ENCODE measurements at places on chromosomes 7 and 10.

- DNase-seq = no peak
These were observed 13.1 kb upstream of the CAMK2G start for GRCh38 chr10:73887294-73888039.

- DNase-seq = no peak
These were observed 32.7 kb downstream of the DPY19L1 start for GRCh38 chr7:35004531-35005095.

- DNase-seq = no peak
These were observed 107.2 kb upstream of the FAM180A start for GRCh38 chr7:135855846-135856245.

DNA sequence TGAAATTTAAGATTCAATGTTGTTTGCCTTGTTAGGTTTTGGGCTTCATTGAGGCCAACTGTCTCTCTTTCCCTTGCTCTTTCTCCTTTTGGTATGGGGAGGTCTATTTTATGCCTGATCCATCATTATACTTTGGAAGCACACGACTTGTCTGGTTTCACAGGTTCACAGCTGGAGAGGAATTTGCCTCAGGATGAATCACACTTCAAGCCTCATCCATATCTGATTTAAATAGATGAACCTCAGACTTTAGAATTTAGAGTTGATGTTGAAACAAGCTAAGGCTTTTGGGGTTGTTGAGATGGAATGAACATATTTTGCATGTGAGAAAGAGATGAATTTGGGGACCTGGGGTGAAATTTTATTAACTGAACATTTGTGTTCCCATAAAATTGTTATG, 150.5 kb upstream of the IGFBP3 start:
- no peak for DNase-seq

DNA sequence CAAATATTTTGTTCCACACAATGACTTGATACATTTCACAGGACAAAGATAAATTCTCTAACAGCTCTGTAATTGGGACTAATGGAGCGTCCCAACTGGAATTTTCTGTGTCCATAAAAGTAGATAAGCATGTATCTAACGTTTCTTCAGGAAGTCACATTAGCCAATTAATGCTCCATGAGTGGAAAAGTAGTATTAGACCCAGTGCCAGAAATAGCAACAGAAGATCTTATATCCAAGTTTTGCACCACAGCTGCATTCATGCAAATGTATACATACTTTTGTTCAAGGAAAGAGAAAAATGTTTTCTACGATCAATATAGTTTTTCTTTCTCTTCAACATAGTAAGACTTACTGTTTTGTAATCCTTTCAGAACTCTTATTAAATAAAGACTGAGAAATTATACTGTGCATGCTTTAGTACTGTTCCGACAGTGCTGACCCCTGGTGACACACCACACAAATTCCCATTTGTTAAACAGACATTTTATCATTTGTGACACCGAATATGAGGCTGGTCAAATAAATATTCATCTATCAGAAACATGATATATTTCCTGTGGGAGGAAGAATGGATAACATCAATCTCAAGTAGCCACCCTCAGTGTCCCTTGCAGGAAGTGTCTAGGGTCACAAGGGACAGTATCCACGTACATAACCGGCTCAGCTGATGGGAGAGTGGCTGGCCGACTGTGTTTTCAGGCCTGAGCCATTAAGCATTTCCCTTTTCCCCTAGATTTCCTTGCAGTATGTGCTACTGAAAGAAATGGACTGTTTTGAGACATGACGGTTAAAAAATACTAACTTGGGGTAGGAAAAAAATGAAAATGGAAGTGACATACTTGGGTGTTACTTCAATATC, 102.1 kb upstream of the RSU1 start:
- no peak for DNase-seq

DNA sequence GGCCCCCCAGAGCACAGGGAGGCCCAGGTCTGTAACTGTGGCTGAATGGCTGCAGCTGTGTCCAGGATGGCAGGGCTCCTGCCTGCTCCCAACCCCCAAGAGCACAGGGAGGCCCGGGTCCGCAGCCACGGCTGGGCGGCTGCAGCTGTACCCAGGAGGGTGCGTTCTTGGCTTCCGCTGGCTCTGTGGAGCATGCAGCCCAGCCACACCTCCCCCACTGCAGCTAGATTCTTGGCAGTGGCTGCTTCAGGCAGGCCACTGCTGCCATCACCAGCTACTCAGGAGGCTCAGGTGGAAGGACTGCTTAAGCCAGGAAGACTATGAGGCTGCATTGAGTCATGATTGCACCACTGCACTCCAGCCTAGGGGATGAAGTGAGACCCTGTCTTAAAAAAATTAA, 27.9 kb downstream of the C7orf25 start:
- DNase-seq = no peak

GRCh38 chr7:84614821-84615501, 420.4 kb upstream of the SEMA3A start:
- DNase-seq = no peak

- DNase-seq = no peak
These were observed 67.6 kb upstream of the PITRM1 start for GRCh38 chr10:3239920-3240894.

GRCh38 chr10:116169782-116170445, 103.1 kb downstream of the GFRA1 start:
- no peak for DNase-seq

DNA sequence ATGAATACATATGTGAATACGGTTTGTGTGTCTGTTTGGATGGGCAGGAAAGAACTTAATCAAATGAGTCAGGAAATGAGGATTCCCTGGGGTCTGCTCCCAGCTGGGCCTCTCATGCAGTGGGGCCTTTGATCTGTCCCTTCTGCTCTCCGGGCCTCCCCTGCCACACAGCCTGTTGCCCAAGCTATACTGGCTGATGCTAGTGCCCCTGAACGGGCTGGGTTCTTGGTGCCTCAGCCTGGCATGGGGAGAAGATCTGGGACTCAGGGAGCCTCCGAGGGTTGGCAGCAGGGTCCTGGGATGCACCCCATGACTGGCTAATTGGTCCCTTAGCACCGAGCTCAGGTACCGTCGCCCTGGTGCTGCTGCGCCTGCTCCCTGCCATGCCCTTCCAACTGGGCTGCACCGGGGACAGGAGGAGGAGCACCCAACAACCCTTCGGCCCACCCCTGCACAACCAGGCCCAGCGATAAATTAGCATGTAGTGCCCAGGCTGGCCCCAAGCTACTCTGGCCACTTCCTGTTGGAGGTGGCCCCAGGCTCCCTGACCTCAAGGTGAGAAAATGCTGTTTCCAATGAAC, 59.9 kb upstream of the DUSP5 start:
- DNase-seq = no peak

DNA sequence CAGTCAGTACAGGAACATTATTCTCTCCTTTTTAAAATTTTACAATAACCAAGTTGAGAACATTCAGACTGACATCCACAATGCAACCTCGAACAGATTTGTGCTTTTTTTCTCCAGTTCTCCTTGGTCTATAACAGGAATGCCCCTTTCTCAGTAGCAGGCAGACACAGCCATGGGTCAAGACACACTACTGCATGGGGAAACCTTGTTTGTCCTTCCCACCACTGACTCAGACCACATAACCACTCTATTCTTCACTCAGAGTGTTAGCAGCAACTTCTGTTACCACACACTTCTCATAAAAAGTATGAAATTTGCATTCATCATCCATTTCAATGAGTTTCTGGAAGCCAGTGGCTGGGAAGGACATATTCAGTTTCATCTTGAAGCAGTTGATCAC, 421.7 kb downstream of the ADRA2A start:
- no peak for DNase-seq

GRCh38 chr7:80900583-80901576, 18.0 kb downstream of the SEMA3C start:
- DNase-seq = no peak

DNA sequence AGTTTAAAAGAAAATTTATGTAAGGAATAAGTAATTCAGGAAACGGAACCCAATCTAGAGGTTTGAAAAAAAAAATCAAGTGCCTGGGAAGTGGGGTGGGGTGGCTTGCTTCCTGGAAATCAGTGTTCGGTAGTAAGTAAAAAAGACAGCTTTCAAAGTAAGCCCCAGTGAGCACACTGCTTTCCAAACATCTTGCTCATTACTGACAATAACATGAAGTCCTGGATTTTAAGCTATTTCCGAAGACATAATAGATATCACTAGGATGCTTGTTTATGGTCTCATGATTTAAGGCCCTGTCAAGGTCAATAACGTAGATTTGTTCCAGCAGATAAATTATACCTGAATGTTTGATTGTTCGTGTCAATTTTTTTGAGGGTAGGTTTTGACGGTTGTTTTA, 1.3 kb downstream of the STAMBPL1 start:
- DNase-seq = no peak

GRCh38 chr7:147569116-147569913, 1021.3 kb upstream of the C7orf33 start:
- no peak for DNase-seq

DNA sequence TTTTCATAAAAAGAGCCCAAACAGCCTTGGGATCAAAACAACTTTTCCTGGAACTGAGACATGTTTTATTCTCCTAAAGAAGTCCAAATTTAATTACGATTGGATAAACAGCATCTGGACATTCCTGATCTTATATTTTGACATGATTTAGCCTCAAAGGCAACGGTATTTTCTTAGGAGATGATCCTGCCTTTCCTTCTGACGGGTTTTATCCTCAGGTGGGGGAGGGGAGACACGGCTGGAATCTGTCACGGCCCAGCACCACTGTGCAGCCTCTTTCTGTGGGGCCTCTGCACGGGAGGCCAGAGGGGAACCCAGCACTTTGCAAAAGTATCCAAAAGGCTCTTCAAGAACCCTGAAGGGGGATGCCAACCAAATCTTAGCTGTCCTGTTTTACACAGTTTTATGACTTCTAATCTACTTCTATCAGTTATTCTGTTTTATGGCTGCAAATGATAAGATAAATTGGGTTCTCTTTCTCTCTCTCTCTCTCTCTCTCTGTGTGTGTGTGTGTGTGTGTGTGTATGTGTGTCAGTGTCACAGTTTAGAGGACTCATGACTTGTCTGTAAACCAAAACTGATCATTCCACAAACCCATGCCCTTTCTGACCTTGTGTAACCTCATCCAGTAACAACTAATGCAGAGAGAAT, 321.1 kb upstream of the NPVF start:
- DNase-seq = no peak

- DNase-seq = no peak
These were observed 35.2 kb downstream of the VCL start for GRCh38 chr10:74032900-74033655.

- no peak for DNase-seq
These were observed 707 bp upstream of the GHITM start for GRCh38 chr10:84138478-84139125.

DNA sequence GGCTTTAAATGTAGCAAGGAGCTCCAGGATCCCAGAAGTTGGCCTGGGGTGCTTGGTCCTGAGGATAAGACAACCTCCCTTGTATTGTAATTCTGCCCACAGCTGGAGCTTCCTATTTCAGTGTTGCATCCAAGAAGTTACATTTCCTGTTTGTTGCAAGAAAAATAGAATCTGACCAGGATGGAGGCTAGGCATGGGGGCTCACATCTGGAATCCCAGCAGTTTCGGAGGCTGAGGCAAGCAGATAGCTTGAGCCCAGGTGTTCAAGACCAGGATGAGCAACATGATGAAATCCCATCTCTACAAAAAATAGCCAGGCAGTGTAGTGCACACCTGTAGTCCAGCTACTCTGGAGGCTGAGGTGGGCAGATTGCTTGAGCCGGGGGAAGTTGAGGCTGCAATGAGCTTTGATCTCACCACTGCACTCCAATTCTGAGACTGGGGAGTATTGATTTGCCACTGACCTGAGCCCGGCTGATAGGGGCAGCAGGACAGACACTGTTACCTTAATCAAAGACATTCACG, 766 bp upstream of the ITIH2 start:
- DNase-seq = no peak

DNA sequence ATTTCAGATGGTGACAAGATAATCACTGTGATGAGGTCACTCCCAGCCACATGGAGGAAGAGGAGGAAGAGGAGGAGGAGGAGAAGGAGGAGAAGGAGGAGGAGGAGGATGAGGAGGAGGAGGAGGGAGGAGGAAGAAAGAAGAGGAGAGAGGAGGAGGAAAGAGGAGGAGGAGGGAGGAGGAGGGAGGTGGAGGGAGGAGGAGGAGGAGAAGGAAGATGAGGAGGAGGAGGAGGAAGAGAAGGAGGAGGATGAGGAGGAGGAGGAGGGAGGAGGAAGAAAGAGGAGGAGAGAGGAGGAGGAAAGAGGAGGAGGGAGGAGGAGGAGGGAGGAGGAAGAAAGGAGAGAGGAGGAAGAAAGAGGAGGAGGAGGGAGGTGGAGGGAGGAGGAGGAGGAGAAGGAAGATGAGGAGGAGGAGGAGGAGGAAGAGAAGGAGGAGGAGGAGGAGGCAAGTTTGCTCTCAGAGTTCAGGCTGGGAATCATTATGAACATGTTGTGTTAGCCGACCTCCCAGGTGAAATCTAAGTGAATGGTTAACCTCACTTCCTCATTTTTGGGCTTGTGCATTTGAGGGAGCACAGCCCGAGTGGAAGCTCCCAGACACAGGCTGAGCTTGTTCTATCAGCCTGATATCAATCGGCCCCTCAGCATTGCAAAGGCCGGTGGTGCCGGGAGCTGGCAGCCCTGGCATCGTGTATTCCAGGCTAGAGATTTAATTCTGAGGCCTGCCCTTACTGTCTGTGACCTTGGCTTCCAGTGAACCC, 236.2 kb upstream of the PITRM1 start:
- DNase-seq = no peak

- DNase-seq = no peak
These were observed 10.7 kb upstream of the SPAG6 start for GRCh38 chr10:22334414-22335172.

GRCh38 chr10:71203716-71204115, 8.7 kb upstream of the UNC5B start:
- DNase-seq = no peak

GRCh38 chr10:29922892-29923291, 136.5 kb downstream of the JCAD start:
- DNase-seq = no peak

GRCh38 chr10:25492040-25492439, 317.2 kb downstream of the GPR158 start:
- DNase-seq = no peak

- DNase-seq = peak; percentile 79
These were observed at the start of gene VGF for GRCh38 chr7:101165075-101165957. Gene VGF (minus strand): TSS chr7:101165569. CDS start chr7:101164843, 726 bp downstream.

- DNase-seq = no peak
These were observed 190.1 kb downstream of the MLLT10 start for GRCh38 chr10:21724020-21724589.

GRCh38 chr10:114881417-114881816, 56.6 kb upstream of the TRUB1 start:
- DNase-seq = no peak

DNA sequence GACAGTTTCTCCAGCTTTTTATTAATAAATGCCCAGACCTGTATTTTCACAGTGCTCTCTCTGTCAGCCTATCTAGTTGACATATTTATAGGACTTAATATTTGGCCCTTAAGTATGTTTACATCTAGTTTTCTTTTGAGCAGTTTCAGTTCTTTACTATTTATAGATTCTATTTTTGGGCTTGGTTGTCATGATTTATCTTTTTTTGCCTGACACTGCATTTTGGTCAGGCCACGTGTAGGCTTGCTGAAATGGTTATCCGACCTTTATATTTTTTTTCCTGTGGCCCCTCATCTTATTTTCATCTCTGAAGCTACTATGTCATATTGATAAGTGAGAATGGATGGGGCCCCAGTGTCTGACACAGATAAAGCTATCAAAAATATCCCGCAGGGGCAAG, 515.4 kb upstream of the FZD8 start:
- no peak for DNase-seq

Data from NCI-H2081 treated with DMSO at 0.1 percent for 48 hours (cell line).